ENCODE measurements at places on chromosomes 11 and 22.

DNA sequence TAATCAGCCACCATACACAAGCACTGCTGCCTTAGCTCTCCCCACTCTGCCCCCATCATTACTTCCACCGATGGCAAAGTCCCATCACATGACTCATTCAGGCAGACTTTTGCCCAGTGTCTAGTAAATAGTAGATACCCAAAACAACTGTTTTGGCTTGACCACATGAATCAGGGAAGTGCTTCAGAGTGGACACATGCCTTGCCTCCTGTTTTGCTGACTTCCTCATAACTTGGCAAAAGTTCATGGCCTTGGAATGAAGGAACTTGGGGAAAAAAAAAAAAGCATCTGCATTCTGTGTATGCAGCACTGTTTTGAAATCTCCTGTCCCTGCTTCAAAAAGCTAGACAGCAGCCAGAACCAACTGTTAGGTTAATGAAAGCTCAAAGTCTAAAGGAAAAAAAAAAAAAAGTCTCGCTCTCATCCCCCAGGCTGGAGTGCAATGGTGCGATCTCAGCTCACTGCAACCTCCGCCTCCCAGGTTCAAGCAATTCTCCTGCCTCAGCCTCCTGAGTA lies 335.3 kb downstream of the FAM181B start:
- peak; percentile 84 for DNase-seq

DNA sequence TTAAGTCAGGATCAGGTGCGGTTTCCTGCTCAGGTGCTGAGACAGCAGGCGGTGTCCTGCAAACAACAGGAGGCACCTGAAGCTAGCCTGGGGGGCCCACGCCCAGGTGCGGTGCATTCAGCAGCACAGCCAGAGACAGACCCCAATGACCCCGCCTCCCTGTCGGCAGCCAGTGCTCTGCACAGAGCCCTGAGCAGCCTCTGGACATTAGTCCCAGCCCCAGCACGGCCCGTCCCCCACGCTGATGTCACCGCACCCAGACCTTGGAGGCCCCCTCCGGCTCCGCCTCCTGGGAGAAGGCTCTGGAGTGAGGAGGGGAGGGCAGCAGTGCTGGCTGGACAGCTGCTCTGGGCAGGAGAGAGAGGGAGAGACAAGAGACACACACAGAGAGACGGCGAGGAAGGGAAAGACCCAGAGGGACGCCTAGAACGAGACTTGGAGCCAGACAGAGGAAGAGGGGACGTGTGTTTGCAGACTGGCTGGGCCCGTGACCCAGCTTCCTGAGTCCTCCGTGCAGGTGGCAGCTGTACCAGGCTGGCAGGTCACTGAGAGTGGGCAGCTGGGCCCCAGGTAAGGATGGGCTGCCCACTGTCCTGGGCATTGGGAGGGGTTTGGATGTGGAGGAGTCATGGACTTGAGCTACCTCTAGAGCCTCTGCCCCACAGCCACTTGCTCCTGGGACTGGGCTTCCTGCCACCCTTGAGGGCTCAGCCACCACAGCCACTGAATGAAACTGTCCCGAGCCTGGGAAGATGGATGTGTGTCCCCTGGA lies at the start of gene MYO7A:
MYO7A (plus strand) TSS at position 327 of the 772 bp plus-strand sequence. CDS start 2,389 bp downstream, outside the sequence.
- DNase-seq: peak; percentile 56

DNA sequence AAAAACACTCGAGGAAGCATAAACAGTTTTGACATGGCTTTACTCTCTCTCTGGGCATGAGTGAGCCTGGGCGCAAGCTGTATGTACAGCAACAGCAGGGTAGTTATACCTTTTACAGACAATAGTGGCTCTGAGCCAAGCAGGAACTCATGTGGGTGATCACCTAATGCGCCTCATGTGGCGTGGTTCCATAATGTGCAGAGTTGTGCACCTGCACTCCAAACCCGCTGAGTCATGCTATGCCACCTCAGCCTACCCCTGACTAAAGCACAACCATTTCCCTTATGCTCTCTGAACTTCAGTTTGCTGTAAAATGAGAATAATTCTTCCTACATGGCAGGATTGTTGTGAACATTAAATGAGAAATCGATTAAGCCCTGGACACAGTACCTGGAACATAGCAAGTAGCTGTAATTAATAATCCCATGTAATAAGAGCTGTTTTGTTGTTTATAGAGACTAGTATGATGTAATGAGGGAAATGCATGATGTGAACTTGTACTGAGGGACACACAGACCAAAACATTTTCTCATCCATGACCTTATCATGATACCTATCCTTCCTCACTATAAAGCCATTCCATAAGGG lies 71.6 kb downstream of the CCDC34 start:
- DNase-seq: no peak

- DNase-seq: no peak
These were observed 219.3 kb downstream of the BUD13 start for GRCh38 chr11:116553482-116553881.

DNA sequence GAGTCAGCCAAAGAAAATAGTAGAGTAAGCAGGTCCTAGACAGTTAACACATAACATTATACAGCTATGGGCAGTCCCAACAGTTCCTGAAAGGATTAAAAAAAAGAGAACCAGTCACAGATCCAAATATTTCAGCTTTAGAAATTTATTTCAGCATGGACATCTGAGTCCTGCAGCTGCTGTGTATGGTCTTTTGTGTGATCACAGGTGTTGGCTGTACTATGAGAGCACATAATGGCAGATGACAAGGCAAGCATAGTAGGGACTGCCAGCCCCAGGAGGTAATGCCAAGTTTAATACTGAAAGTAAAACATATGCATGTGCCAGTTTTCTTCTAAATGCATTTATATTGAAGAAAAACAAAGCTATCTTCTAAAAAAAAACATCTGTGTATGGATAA lies 158.1 kb downstream of the GRIA4 start:
- no peak for DNase-seq

DNA sequence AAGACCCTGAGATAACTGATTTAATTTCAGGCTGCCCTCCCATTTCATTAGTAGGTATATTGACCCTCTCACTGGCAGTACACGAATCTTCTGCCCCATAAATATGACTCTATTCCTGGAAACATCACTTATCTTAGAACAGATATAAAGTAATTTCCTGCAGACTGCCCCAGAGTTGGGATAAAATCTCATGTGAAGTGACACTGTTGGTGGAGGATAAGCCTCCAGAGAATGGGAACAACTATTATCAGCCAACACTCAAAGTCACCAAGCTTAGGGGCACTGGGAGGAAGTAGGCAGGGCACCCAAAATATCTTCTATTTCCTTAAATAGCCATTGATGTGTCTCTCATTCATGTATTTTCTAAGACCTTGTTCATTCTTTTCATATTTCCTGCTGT lies 8.2 kb downstream of the OR51B5 start:
- no peak for DNase-seq

- DNase-seq: no peak
These were observed 1446.7 kb downstream of the FAM181B start for GRCh38 chr11:81286959-81287358.

DNA sequence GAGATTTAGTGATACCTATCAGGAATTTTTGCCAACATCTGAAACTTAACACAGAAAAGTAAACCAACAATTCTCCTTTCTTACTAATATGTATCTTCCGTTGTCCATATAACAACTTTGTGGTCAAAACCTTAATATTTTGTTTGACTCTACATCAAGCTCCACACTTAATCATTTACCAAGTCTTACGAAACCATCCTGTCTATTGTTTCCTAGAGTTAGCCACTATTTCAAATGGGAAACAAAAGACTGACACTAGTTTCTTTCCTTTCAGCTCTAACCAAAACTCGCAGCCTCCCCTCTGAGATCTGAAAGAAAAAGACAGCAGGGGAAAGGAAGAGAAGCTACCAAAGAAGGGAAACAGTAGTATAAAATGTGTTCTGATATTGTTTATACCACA lies 26.5 kb upstream of the PRDM10 start:
- no peak for DNase-seq

DNA sequence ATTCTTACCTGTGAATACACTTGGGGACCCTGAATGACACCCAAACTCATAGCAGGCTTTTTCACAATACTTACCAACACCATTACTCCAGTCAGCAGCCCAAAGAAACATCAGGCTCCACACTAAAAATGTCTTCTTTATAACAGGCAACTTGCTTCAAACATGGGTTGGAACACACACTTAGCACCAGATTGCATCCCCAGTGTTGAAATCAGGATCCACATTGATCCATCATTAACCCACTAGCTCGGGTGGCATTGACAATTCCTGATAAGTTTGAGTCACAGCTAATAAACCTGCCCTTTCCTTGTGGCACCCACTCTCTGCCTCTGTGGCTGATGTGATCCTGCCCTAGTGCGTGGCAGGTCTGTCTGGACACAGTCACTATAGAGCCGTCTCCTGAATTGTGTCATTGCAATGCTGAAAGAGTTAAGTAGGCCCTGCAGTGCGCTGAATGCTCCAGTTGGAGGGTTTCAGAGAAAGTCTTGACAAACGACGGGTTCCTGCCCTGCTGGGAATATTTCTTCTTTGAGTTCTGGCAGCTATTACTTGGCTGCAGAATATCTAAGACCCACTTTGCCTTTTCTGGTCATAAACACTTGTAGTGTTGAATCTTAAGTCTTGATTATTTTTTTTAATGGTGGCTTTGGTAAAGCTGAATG lies 19.6 kb upstream of the C11orf96 start:
- DNase-seq: no peak

DNA sequence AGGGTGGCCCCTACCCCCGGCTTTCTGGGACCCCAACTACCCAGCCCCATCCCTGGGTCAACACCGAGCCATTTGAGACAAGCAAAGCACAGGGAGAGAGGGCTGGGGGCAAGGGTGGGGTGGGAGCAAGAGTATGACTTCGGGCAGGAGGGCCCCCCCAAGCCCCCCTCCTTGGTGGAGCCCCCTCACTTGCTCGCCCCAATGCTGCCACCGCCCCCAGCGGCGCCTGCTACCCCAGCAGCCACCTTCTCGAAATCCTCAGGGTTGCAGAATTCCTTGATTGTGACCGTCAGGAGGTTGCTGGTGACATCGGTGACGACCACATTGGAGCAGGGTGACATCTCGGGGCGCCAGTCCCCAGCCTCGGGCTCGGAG lies 6.0 kb downstream of the CBX6 start:
- DNase-seq: no peak

DNA sequence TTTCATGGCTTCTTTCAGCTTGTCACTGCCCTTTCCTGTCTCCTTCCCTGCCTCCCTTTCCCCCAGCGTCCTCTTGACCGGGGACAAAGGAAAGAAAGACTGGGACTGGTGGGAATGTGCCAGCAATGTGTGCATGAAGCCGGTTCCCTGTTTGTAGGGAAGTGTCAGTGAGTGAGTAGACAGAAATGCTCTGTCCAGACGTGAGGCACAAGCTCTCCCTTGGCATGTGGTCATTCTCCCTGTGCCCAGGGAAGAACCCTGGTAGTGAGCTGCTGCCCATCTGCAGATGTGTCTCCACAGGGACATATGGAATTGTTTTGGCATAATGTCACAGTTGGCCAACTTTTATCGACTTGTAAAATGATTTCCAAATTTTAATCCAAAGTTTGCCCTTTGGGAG lies 86.4 kb upstream of the TBCEL start:
- no peak for DNase-seq

- DNase-seq: no peak
These were observed 251.9 kb upstream of the FAT3 start for GRCh38 chr11:91972665-91973266.

GRCh38 chr11:64887757-64888405 lies 9.5 kb upstream of the EHD1 start:
- peak; percentile 45 for DNase-seq

GRCh38 chr11:77444261-77444660 lies 29.6 kb downstream of the PAK1 start:
- DNase-seq: no peak

DNA sequence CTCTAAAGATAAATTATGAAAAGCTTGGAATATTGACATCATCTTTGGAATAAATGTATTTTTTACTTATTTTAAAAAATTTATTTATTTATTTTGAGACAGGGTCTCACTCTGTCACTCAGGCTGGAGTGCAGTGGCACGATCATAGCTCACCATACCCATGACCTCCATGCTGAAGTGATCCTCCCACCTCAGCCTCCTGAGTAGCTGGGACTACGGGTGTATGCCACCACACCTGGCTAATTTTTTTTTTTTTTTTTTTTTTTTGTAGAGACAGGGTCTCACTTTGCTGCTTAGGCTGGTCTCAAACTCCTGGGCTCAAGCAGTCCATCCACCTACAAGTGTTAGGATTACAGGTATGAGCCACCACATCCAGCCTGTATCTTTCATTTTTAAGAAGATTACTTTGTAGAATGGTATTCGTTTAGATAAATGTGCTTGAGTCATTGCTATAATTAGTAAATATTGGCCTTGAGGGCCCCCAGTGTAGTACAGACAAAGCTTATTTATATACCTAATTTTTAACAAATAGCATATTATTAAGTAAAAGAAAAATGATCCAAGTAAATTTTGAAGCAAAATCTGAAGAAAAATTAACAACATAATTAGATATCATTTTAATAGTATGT lies 8.5 kb downstream of the SWAP70 start:
- no peak for DNase-seq

DNA sequence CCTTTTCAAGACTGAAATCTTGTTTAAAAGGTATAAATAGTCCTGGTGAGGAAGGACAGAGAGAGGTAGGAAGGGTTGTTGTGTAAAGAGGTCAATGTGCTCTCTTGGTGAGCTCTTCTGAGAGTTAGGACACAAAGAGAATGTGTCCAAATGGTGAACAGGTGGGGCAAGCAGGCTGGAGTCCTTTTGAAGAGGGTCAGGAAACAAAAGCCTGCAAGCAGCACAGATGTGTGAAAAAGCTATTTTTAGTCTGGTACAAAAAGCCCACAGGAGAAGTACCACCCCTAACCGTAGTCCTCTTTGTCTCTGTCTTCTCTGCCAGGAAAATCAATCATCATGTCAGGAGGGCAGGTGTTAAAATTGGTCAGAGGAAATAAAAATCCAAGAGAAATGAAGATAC lies 54.4 kb upstream of the SYN3 start:
- no peak for DNase-seq

GRCh38 chr11:96288915-96289314 lies 54.1 kb downstream of the MAML2 start:
- no peak for DNase-seq

DNA sequence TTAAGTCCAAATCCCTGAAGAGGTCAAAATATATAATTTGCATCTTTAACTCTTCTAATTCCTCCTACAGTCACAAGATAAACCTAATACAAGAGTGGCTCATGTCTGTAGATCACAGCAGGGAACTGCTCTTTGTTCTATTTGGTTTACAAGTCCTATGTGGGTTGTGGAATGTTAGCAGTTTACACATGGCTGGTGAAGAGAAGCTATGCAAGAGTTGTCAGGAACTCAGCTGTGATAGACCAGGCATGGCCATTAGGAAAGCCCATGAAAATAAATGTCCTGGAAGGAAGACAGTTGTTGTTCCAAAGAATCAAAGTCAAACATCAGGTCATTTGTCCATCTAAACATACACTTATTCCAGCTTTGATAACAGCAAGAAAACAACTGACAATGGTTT lies 312.4 kb upstream of the PITPNB start:
- no peak for DNase-seq

GRCh38 chr11:46537537-46538295 lies 56.1 kb downstream of the AMBRA1 start:
- peak; percentile 84 for DNase-seq
